ENCODE measurements at places on chromosomes 2 and 18.
A peak's percentile ranks its signal among the peaks of the same experiment; 100 is the strongest.

GRCh38 chr2:149622343-149622742 is 34.8 kb upstream of the MMADHC start:
- no peak overlapping the region for H3K27ac ChIP-seq
- no peak overlapping the region for H3K4me3 ChIP-seq

- DNase-seq, result peak; percentile 10
- no peak overlapping the region for H3K27ac ChIP-seq
- H3K4me1 ChIP-seq, result no peaks in the 10 kb centered on the region
Measured at GRCh38 chr18:59353079-59353680, 5.9 kb downstream of the LMAN1 start.

DNA sequence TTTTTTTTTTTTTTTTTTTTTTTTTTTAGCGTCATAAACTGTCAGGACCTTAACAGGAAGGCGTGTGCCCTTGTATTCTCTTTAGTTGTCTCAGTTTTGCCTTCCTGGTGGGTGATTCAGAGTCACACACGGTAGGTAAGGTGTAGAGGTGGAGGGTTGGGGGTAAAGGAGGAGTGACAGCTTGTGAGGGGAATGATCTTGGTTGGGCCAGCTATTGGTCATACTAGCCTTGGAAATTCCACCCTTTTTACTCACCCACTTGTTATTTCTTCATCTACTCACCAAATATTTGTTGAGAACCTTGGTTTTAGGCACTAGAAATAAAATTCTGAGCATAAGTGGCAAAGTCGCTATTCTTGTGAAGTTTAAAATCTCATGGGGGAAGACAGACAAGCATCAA is 22.2 kb downstream of the SMIM21 start:
- no peak overlapping the region for H3K4me3 ChIP-seq
- H3K27me3 ChIP-seq, result no peaks in the 10 kb centered on the region

- no peak overlapping the region for H3K27ac ChIP-seq
- H3K27me3 ChIP-seq, result no peaks in the 10 kb centered on the region
- H3K36me3 ChIP-seq, result no peaks in the 10 kb centered on the region
- H3K4me1 ChIP-seq, result no peaks in the 10 kb centered on the region
- DNase-seq, result no peak
Measured at GRCh38 chr2:203861197-203861596, 6.4 kb upstream of the CTLA4 start.

DNA sequence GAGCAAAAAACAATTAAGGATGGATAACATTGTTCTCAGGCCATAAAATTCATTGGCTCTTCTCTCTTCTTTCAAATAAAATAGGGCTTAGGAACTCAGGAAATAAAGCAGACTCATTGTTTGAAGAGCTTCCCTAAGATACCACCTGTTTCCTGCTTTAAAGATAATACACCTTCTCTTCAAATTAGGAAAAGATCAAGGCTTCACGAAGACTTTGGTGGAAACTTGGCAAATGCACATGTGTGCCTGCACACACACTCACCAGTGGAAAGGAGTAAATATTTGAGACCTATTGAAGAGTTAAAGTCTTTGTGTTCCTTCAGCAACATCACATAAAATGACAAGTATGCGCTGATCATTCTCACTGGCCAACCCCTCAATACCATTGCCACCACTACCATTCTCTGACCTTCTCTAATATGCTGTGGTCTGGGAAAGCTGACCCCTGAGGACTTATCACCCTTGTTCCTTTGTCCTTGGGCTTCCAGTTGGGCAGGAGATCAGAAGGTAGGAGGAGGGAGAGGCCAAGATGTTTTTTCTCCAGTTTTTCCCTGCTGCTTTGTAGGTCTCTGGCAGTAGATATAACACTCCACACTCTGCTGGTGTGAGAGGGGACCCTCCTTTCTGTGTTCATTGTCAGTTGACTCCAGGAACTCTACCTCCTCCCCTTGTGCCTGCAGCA is 53.5 kb upstream of the SPOPL start:
- no peaks in the 10 kb centered on the region for H3K27me3 ChIP-seq
- no peaks in the 10 kb centered on the region for H3K36me3 ChIP-seq
- no peak for DNase-seq
- no peaks in the 10 kb centered on the region for H3K4me1 ChIP-seq
- no peak overlapping the region for H3K4me3 ChIP-seq
- H3K27ac ChIP-seq, result no peak overlapping the region

DNA sequence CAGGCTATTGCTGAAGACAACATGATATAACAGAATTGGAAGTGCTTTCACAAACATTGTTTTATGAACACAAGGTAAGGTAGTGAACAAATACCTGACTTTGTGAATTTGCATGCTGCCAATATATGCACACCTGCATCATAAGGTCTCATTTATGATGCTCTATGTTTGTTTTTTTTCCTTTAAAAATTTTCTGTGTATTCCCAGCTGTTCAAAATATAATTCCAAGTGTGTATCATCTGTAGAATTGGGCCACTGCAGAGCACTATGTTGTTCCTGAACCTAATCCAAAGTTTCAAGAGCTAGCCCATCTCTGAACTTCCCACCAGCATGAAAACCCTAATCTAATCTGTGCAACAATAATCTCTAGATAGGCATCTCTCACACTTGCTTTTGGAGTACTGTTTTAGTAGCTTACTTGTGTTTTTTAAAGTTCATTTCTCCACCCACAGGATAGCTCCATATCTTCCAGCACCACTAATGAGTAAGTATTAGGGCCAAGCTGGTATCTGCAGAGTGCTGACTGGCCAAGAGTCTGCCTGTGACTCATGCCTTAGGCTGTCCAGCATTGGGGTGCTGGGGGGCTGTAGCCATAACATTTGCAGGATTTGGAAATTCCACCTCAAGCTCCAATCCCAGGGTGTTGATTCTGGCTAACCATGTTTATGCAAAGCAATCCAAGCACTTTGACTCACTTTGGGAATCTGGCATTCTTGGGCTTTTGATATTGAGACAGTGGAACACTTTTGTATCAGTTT is 208.2 kb upstream of the REV1 start:
- peaks cover 7% of the 10 kb centered on the region for H3K27me3 ChIP-seq
- H3K36me3 ChIP-seq, result no peaks in the 10 kb centered on the region
- H3K4me1 ChIP-seq, result no peaks in the 10 kb centered on the region
- no peak overlapping the region for H3K27ac ChIP-seq
- DNase-seq, result no peak

- no peak overlapping the region for H3K4me3 ChIP-seq
- H3K36me3 ChIP-seq, result no peaks in the 10 kb centered on the region
- H3K27ac ChIP-seq, result no peak overlapping the region
- no peak for DNase-seq
- H3K4me1 ChIP-seq, result no peaks in the 10 kb centered on the region
Measured at GRCh38 chr2:192314800-192315481, 120.2 kb upstream of the TMEFF2 start.

- H3K4me3 ChIP-seq, result no peak overlapping the region
- no peaks in the 10 kb centered on the region for H3K4me1 ChIP-seq
- H3K36me3 ChIP-seq, result no peaks in the 10 kb centered on the region
- H3K27me3 ChIP-seq, result peaks cover 16% of the 10 kb centered on the region
- DNase-seq, result no peak
Measured at GRCh38 chr2:1781291-1782080, 37.2 kb upstream of the PXDN start.

GRCh38 chr18:63387861-63388260 is 20.9 kb upstream of the KDSR start:
- H3K27me3 ChIP-seq, result no peaks in the 10 kb centered on the region
- no peak for DNase-seq
- no peak overlapping the region for H3K27ac ChIP-seq
- H3K4me3 ChIP-seq, result no peak overlapping the region

DNA sequence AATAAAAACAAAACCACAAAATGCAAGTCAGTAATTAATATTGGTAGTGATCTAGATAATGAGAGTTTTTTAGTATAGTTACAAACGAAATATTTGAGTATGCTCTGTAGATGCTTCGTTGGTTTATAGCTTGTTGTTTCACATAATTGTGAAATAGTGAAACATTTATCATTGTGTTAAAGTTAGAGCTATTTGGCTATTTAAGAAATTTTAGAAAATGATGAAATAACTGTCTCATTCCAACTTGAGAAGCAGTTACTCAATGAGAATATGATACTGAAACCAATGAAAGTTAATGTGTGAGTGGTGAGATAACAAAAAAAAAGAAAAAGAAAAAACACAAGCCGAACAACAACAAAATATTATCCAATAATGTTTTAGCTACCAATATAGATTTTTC is 475.6 kb upstream of the ZEB2 start:
- no peak overlapping the region for H3K4me3 ChIP-seq
- no peak overlapping the region for H3K27ac ChIP-seq
- no peaks in the 10 kb centered on the region for H3K36me3 ChIP-seq
- H3K27me3 ChIP-seq, result no peaks in the 10 kb centered on the region
- no peaks in the 10 kb centered on the region for H3K4me1 ChIP-seq
- DNase-seq, result no peak

DNA sequence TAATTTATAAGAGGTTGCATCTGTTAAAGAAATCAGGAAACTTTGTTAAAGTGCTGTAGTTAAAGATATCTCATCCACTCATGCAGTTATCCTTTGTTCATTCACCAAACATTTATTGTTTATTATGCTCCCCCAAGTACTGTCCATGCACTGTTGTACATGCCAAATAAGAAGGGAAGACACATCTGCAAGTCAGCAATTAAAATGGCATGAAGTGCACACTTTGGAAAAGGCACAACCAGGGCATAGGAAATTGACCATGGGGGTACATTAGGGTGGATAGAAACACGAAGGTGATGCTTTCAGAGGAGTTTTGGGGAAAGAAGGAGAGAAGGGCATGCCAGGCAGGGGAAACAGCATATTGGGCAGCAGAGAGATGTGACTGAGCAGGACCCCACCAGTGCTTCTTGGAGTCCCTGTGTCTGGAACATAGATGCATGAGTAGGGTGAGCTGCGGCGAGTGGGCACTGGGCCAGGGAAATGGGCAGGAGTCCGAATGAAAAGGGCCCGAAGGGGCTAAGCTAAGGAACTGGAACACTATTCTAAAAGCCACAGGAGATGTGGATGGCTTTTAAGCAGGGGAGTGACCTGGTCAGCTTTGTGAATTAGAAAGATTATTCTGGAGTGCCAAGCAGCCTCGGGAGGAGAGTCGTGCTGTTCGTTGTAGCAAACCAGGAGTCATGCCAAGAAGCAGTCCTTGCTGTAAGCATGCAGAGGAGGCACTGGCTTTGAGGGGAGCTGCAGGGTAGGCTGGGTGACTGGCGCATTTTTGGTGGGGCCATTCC is 316.3 kb downstream of the AGPS start:
- H3K27me3 ChIP-seq, result 0 out of 3 replicates have a peak, but pooled peaks cover 2% of the 10 kb centered on the region
- H3K36me3 ChIP-seq, result no peaks in the 10 kb centered on the region
- no peak for DNase-seq
- peaks cover 18% of the 10 kb centered on the region for H3K4me1 ChIP-seq
- H3K27ac ChIP-seq, result no peak overlapping the region

- H3K4me3 ChIP-seq, result no peak overlapping the region
- peaks cover 75% of the 10 kb centered on the region for H3K36me3 ChIP-seq
- H3K4me1 ChIP-seq, result no peaks in the 10 kb centered on the region
- H3K27ac ChIP-seq, result no peak overlapping the region
- no peaks in the 10 kb centered on the region for H3K27me3 ChIP-seq
Measured at GRCh38 chr2:71422786-71423185, 30.6 kb upstream of the DYSF start.

DNA sequence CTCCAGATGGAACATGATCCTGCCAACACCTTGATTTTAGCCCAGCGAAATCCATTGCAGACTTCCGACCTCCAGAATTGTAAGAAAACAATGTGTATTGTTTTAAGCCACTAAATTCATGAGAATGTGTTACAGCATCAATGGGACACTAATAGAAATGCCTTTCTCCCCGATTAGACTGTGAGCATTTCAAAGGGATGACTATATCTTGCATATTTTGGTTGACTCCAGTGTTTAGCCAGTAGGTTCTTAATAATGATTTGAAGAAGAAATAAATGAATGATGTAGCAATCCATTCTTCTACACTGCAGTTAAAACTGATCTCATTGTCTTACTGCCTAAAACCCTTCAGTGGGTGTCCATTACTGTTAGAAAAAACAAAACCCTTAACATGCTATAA is 67.4 kb upstream of the ACVR1C start:
- no peak overlapping the region for H3K4me3 ChIP-seq
- H3K27ac ChIP-seq, result no peak overlapping the region
- DNase-seq, result no peak

DNA sequence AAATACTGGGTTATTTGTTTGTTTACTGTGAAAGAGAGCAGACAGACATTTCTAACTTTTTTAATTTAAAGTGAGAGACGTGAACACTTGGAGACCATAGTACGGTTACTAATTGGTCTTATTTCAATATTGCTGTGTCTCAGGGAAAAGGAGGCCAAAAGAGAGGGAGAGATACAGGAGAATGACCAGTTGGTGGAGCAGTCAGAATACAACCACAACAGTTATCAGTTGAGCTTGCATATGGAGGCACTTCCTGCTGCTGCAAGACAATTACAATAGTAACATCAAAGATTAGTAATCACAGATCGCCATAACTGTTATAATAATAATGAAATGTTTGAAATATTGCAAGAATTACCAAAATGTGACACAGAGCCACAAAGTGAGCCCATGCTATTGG is 58.2 kb downstream of the TWSG1 start:
- no peaks in the 10 kb centered on the region for H3K4me1 ChIP-seq
- H3K27ac ChIP-seq, result no peak overlapping the region
- peaks cover 14% of the 10 kb centered on the region for H3K36me3 ChIP-seq
- no peak for DNase-seq

GRCh38 chr2:191959209-191959608 is 112.3 kb upstream of the CAVIN2 start:
- no peak overlapping the region for H3K27ac ChIP-seq
- H3K4me1 ChIP-seq, result peaks cover 8% of the 10 kb centered on the region
- H3K36me3 ChIP-seq, result no peaks in the 10 kb centered on the region
- H3K4me3 ChIP-seq, result no peak overlapping the region
- no peaks in the 10 kb centered on the region for H3K27me3 ChIP-seq

DNA sequence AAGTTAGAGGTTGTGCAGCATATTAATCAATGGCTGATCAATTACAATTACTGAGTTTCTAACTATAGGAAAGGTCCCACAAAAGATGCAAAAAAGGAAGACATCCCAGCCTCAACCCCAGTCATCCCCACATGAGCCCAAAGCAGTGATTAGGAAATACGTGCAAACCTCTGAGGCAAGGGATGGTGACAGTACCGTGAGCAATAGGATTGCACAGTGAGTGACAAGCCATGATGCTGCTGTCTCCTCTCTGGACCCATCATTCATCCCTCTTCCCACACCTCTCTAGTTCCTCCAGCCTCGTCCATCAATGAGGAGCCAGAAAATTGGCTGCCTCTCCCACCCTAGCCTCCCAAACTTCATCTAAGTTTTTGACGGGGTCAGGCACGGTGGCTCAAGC is 4.0 kb upstream of the SLC11A1 start:
- H3K4me3 ChIP-seq, result no peak overlapping the region
- no peaks in the 10 kb centered on the region for H3K4me1 ChIP-seq
- no peaks in the 10 kb centered on the region for H3K36me3 ChIP-seq
- no peak for DNase-seq
- H3K27me3 ChIP-seq, result no peaks in the 10 kb centered on the region

DNA sequence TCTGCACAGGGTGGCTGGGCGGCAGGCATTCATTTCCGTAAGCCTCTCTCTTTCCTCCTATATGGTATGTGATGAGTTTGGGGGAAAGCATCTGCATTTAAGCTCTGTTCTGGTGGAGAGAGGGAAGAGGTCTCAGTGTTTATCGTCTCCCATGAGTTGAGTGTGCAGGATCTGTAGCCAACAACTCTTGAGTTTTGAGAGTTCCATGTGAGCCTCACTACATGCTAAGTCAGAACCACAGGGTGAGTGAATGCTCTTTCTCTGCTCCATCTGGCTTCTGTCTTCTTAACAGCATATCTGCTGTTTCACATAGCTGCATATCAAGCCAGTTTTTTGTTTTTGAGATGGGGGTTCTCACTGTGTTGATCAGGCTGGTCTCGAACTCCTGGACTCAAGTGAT is 22.7 kb downstream of the RAB31 start:
- H3K27me3 ChIP-seq, result no peaks in the 10 kb centered on the region
- peaks cover 6% of the 10 kb centered on the region for H3K4me1 ChIP-seq
- H3K4me3 ChIP-seq, result no peak overlapping the region
